Mesothelial cell of epicardium (in vitro differentiated cells): ENCODE measurements at places on chromosomes 11 and 22. TPM values are rescaled to one million over a fixed set of nuclear protein-coding genes. Genes with fewer than 3 reads are reported as not detected.

- DNase-seq: no peak
Observed at GRCh38 chr11:103862094-103862801, 174.2 kb upstream of the DDI1 start.

GRCh38 chr11:122120096-122120495, 4.1 kb upstream of the BLID start:
- DNase-seq: no peak

- DNase-seq: no peak
Observed at GRCh38 chr22:48695251-48695650, 1132.4 kb downstream of the BRD1 start.

DNA sequence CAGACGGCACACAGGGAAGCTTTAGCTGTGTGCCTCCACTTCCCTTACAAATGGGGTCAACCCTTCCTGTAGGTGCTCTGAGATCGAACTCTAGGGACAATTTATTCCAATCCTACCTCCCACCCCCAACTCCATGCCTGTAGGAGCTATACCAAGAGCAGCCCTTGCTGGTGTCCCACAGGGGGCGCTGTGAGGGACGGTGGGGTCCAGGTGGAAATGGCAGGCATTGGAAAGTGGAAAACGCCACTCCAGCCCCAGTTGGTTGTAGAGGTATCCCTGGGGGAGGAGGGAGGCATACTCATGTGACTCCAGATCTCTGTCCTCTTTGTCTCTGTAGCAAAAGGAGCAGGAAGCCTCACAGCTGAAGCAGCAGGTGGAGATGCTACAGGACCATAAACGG, 161.3 kb downstream of the MYO18B start:
- DNase-seq: no peak

DNA sequence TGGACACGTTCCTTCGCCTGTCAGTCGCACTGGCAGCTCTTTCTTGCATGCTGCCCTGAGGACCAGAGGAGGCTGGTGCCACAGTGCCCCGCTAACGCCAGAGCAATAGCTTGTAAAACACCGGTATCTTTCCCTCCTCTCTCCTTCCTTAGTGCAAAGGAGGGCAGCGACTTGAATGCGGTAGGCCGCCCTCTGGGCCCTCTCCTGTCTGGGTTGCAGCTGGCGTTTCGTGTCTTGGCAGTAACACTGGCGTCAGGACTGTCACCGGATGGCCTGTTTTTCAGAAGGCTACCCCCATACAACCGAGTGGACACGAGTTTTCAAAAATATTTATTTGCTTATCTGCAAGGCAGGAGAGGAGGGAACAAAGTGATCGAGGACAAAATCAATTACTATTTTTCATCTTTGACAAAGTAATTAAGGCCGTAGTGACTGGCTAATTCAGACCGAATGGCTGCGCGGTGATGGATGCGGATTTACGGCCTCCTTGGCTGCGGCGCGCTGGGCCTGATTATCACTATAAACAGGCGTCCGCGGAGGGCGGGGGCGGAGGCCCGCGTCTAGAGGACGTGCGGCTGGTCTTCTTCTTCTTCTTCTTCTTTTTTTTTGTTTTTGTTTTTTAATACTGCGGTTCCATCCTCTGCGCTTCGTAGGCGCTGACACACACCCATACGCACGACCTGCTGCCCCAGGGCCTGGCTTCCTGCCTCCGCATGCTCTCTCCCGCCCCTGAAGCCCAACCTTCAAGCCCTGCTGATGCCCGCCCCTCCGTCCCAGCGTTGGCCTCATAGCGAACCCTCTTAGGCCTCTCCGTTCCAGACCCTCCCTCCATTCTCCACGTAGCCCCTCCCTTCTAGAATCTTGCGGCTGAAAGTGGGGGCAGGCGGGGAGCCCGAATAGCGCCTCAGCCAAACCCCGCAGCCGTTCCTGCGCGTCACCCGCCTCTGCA, 2.9 kb upstream of the SLC6A5 start:
- DNase-seq: no peak

The ANO1 gene
- total RNA-seq: 35.1 to 39.6 TPM (median 37.2 TPM) in 3 replicates

The LGR4 gene
- total RNA-seq: 26.8 to 28.2 TPM (median 27.5 TPM) in 3 replicates
